ENCODE measurements at places on chromosomes 2 and 18.
A peak's percentile ranks its signal among the peaks of the same experiment; 100 is the strongest.

DNA sequence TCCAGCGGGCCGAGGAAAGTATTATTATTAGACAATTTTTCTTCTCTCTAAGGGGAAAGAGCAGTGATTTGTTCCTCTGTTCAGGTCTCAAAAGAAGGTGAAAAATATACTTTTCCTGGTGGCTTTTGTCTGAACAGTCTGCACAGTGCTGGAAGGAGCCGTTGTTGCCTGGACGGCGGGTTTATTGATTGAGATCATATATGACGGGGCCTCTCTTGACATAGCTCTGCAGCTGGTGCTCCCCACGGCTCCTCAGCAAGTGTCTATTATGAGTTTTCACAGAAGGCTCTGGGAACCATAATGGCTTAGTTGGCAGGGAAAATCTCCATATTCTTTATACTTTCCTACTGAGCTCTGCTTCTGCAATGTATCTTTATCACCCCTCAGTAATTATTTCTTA, 42.9 kb downstream of the FSHR start:
- no peak for DNase-seq

DNA sequence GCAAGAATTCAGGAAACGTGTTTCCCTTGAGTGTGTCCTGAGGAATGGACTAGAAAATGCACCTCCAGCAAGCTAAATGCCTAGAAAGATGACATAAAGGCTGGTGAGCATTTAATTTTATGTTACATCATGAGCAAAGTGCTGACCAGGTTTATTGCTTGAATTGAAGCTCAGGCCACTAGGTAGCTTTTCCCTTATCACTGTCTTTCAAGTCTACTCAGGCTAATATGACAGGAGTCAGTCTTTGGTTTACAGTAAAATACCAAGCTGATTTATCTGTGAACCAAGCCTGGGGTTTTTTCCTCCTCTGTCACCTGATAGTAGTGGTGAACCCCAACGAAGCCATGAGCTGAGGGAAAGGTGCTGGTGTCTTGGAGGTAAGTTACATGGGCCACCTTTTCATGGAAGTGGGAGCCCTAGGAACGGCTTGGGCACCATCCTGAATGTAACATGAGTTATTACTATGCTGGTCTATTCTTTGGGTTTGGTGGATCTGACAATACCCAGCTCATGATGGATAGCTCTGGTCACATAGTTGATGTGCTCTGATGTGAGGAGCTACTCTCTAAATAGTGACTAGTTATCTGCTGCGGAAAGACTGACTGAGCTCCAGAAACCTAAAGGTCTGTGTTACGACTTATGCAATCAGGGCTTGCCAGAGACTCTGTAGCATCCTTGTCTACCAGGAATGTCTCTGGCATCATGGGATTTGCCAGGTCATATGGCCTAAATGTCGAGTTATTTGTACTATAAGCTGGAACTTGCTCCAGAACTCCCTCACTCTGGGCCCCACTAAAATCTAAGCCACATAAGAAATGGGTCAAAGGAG, 39.8 kb downstream of the NUP35 start:
- DNase-seq: no peak

- no peak for DNase-seq
Measured at GRCh38 chr2:237921967-237922492, 44.8 kb upstream of the UBE2F start.

- no peak for DNase-seq
Measured at GRCh38 chr18:10037181-10037580, 123.4 kb downstream of the VAPA start.

- DNase-seq: no peak
Measured at GRCh38 chr2:241619597-241620418, 17.1 kb downstream of the THAP4 start.

GRCh38 chr18:433298-433697, 67.2 kb downstream of the COLEC12 start:
- no peak for DNase-seq

GRCh38 chr2:213251618-213252017, 32.6 kb upstream of the SPAG16 start:
- peak; percentile 30 for DNase-seq

GRCh38 chr2:31088504-31089195, 49.6 kb downstream of the GALNT14 start:
- no peak for DNase-seq
